Liver (tissue), 10 donors: ENCODE measurements at places on chromosomes 16 and 17. TPM values are rescaled to one million over a fixed set of nuclear protein-coding genes. Genes with fewer than 3 reads are reported as not detected.

The CPNE7 gene
- total RNA-seq, result not detected

GRCh38 chr17:65914784-65915342 lies 277.1 kb downstream of the CEP112 start:
- no peak for DNase-seq

- DNase-seq, result no peak
Observed at GRCh38 chr16:2749476-2749875, 3.0 kb upstream of the SRRM2 start.

DNA sequence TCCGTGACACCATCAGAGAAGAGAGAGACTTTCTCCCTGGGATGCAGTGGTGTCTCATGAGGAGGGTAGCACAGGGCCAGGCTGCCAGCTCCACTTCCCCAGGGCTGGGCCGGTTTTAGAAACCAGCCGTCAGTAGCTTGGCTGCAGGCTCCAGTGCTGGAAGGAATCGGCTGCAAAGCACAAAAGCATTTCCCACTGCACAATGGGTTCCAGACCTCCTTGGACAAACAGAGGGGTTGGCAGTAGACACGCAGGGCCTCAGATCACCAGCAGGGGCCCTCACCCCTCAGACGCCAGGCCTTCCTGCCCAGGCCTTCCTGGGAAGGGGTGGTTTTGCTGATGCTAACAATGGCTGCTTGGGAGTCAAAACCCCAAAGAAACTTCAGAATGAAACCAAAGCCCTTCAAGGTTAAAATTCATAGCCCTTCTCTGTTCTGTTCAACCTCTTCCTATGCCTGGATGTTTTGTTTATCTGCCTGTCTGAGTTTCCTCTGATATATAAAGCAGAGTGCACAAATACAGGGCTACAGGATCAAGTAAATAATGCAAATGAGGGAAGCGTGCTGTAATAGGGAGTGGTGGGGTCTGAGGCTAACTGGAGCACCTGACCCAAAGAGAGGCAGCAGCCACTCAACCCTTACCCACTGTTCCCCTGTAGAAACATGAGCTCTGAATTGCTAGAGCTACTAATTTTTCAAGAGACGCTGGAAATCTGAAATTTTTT lies 26.2 kb downstream of the TEKT5 start:
- DNase-seq, result no peak

The TNFRSF17 gene
- total RNA-seq, result 0.17 TPM

GRCh38 chr17:81508639-81509206 lies 3.9 kb downstream of the ACTG1 start:
- no peak for DNase-seq

DNA sequence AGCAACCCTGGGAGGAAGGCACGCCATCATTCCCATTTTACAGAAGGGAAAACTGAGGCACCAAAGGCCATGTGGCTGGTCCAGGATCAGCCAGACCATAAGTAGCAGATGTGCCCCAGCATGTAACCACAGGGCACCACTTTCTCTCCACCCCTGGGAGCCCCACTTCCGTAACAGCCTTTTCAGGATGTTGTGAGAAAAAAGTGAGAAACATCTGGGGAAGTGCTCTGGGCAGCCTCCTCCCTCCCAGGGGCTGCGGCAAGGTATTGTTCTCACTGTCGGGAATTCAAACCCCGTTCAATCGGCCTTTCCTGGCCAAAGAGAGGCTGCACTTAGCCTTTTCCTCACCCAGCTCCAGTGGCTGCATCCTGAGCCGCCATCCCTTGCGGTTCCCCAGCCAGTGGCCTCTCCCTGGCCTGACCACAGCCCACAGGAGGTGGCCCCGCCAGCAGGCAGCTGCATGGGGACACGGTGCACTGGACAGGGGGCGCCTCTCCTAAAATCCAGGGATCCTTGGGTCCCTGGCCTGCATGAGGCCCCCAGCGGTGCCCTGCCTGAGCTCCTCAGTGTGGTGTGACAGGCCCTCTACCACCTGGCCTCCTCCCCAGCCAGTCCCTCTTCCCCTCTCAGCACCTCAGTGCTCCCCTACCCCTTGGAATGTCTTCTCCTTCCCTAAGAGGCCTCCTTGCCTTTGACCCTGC lies 5.7 kb upstream of the CDH5 start:
- no peak for DNase-seq

The HSF5 gene
- 0.09 TPM for total RNA-seq

DNA sequence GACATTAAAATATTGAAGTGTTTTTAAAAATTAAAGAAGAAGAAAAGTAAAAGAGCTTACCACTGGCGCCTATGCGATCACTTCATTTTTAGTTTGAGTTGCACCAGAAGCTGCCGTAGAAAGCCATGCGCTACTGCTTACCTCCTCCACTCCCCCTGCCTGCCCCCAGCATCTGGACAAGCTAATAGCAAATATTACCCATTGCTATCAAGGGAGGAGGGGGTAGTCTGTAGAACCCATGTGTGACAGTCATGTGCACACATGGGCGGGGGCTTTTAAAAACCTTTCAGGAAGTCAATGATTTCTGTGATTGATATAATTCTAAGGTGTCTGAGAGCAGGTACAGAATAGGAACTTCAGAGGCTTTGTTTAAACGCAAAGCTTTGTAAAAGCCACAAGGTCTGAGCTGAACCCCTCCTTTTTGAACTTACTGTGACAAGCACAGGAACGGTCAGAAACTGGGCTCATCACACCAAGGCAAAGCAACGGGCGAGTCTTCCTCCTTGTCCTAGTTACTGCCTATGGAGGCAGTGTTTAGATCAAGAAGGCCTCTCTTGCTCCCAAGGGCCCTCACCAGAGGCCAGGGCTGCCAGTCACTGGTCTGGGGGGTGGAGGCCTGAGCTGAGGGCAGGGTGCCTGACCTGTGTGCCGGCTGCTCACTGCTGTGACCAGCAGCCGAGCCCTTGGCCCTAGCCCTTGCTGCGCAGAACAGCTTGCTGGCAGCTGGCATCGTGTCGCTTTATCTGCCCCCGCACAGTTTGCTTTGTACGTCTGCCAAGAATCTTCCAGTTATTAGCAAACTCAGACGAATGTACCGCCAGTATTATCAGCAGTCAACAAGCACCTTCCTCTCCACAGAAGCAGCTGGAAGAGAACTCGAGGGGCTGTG lies 15.0 kb downstream of the GINS2 start:
- DNase-seq, result peak; percentile 74

The TMEM114 gene
- total RNA-seq, result not detected

- no peak for DNase-seq
Observed at GRCh38 chr16:48907906-48908634, 298.1 kb upstream of the N4BP1 start.

The PRR35 gene
- not detected for total RNA-seq

GRCh38 chr16:24035127-24035842 lies 199.5 kb downstream of the PRKCB start:
- no peak for DNase-seq
